ENCODE measurements at places on chromosomes 11 and 22.

GRCh38 chr11:13685461-13686108, 17.1 kb downstream of the FAR1 start:
- no peak for DNase-seq

DNA sequence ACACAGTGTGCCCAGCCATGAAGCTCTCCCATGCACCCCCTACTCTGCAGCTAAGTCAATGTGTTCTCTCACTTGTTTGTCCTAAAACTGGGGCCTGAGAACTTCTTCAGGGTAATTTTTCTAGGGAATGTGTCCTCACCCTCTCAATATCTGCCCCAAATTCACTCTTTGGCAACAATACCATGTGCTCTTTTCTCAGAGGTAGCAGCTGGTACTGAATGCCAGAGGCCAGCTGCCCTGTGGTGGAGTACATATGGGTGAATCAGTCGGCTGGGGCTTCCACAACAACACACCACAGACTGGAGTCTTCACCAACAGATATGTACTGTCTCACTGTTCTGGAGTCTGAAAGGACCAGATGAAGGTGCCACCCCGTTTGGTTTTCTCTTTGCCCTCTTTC, 97.7 kb upstream of the TOP3B start:
- DNase-seq: no peak

DNA sequence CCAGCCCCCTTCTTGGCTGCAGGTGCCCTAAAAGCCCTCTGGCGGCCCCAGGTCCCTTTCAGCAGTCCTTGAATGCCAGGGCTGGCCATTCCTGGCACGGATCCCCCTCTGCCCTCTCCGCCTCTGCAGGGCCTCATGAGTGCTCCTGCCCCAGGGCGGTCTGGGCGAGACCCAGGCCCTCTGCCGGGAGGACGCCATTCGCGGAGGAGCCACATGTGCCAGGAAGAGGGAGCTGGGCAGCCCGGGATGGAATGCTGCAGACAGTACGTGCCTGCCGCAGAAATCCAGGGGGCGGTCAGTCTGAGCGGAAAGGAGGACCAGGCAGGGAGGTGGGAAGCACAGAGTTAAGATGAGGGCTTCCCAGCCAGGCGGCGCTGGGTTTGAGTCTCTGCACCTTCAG, 2.8 kb downstream of the CABP7 start:
- no peak for DNase-seq

GRCh38 chr11:134398079-134398444, 14.0 kb downstream of the B3GAT1 start:
- peak; percentile 81 for DNase-seq

DNA sequence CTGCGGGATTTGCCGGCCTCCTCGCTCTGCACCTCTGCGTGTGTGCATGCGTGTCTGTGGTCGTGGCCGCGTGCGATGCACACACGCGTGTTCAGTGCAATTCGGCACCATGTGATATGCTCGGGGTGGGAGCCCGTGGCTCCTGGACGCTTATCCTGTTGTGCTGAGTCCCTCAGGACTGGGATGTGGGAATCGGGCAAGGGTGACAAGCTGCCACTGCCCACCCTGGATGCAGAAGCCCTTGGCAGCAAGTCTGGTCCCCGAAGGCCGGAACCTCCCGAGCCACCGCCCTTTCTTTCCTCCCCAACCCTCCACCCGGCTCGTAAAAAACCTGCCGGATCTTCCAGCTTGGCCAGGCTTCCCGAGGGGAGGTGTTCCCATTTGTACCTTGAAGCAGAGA, 128.2 kb downstream of the PHF21B start:
- no peak for DNase-seq

GRCh38 chr11:69002110-69002569, 10.9 kb downstream of the MRGPRF start:
- DNase-seq: no peak

- DNase-seq: no peak
Measured at GRCh38 chr11:67465189-67465510, 3.9 kb downstream of the TMEM134 start.

- no peak for DNase-seq
Measured at GRCh38 chr11:843818-844692, 1.4 kb downstream of the TSPAN4 start.

- no peak for DNase-seq
Measured at GRCh38 chr22:46115755-46116490, 34.4 kb upstream of the PPARA start.

DNA sequence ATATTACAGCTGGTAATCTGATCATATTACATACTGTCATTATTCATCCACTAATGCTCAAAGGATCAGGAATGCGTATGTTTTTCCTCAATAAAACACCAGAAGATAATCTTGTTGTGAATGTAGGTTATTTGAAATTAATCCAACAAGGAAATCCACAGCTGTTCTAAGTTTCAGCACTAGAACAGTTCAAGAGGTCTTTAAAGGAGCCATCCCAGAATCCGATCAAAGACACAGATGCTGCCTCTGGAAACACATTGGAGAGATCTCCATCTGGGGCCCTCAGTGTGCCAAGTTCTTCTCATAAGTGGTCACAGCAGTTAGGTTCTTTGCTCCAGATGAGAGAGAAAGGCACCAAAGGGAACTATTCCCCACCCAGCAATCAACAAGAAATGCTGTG, 1955.1 kb upstream of the RAG2 start:
- no peak for DNase-seq

- no peak for DNase-seq
Measured at GRCh38 chr11:80842246-80842645, 1401.4 kb upstream of the TENM4 start.

DNA sequence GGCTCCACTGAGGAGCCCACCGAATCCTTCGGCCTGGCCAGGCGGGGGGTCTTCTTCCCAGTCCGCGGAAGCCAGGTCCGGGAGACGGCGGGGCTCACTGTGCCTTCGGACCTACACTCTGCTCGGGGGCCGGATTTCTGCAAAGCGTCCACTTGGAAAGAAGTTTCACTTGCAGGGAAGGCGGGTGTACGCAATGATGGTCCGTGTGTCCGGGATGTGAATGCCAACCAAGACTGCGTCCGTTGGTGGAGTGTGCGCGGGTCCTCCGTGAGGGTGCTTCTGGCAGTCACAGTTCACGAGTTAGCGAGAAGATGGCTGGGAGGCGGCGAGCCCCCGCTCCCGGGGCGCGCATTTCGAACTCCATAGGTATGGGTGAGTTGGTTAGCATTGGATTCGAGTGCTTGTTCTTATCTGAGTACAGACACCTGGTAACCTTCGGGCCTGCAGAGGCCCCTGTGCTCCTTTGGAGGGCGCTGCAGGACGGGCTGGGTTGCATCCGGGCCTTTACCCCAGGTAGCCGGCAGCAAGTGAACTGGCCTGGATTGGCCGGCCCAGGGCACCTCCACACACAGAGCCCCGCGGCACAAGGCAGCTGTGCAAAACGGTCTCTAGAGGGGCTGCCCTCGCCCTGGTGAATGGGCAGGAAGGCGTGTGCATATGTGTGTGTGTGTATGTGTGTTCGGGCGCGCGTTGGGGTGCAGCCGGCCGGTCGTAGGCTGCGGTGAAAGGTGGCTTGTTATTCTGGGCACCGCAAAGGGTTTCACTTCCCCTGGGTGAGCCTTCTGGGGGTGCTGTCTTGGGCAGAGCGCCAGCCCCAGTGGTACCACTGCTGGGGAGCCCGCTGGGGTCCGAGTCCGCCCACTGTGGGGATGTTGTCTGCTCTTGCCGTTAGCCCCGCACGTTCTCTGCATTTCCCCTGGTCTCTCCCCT, 13.3 kb upstream of the CYP2R1 start:
- no peak for DNase-seq

- peak; percentile 44 for DNase-seq
Measured at GRCh38 chr11:126308271-126308671, 4.4 kb downstream of the DCPS start.

- DNase-seq: no peak
Measured at GRCh38 chr11:72589802-72590761, 84.1 kb downstream of the PDE2A start.

- no peak for DNase-seq
Measured at GRCh38 chr11:134604886-134605285, 192.8 kb upstream of the B3GAT1 start.

DNA sequence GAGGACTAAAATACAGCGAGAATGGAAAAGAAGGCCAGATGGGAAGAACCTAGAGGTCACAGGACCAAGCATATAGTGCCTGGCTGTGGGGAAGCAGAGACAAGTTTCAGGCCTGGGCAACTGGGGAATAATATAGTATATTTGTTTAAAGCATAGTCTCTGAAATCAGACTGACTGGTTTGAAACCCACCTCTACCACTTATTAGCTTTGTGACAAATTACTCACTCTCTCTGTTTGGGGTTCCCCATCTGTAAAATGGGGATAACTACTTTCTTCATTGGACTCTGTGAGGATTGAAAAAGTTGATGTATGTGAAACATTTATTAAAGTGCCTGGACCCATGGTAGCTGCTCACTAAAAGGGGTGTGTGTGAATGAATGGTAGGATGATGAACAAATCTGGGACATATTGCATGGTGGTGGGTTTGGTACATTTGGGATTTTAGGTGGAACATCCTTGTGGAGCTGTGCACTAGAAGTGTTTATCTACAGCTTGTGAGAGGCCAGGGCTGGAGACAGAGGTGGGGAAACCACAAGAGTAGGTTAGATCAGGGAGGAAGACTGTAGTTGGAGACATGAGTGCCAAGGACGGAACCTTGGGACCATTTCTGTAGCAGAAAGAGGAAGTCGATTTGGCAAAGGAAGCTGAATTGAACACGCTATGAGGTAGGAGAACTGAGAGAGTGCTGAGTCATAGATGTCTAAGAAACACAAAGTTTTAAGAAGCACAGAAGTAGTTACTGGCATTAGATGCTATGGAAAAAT, 52.6 kb downstream of the SWAP70 start:
- peak; percentile 44 for DNase-seq

DNA sequence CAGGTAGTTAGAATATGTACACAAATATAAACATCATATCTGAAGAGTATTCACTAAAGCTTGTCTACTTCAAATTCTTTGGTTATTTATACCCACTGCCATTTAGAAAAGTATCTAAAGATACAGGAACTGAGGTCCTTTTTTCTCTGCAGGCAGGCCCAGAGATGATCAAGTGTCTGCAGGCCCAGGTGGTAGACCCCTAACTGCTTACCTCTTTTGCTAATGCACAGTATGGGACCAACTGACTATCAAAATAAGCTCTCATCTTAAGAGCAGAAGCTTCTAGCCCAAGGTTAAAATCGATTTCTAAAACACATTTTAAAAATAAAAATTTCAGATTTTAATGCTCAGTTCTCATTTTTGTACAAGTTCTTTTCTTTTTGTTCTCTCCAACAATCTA, 81.5 kb downstream of the APOL5 start:
- DNase-seq: no peak

DNA sequence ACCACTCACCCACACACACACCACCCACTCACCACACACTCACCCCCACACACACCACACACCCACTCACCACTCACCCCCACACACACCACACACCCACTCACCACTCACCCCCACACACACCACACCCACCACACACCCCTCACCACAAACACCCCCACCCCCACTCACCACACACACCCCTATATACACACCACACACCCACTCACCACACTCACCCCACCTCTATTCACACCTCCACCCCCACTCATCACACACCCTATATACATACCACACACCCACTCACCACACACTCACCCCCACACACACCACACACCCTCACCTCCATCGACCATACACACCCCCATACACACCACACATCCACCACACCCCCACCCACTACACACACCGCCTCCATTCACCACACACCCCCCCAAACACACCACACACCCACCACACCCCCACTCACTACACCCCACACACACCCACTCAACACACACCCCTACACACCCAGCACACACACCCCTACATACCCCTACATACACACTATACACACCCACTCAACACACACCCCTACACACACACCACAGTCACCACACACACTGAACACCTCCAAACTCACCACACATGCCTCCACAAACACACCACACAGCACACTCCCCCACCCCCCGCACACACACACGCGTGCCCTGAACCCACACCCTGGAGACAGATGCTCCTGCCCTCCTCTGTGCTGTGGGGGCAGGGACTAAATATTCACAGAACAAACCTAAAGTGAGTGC, 19.0 kb upstream of the TTLL12 start:
- DNase-seq: no peak

DNA sequence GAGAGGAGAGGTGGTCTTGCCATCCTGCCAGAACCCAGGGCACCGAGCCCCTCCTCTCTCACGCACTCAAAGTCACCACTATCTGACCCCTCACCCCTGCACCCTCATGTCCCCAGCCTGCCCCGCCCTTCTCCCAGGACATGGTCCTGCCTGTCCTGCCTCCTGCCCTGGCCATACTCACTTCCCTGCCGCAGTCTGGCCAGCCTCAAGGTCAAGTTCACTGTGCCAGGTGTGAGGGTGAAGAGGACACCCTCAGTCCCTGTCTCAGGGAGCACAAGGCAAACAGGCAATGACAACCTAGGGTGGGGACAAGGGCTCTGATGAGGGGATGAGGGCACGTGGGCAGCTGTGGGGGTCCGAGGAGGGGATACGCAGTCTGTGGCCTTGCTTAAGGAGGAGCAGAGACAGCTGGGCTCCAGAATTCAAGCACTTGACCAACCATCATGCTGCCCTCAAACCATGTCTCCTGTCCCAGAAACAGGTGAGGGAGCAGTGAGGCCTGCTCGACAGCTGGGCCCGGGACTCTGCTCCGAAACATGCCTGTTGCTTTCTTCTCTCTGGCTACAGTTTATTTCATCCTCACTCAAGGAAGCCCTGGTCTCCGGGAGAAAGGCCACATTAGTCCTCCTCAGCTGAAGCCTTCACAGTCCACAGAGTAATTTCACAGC, 36.6 kb downstream of the PDGFB start:
- DNase-seq: no peak

DNA sequence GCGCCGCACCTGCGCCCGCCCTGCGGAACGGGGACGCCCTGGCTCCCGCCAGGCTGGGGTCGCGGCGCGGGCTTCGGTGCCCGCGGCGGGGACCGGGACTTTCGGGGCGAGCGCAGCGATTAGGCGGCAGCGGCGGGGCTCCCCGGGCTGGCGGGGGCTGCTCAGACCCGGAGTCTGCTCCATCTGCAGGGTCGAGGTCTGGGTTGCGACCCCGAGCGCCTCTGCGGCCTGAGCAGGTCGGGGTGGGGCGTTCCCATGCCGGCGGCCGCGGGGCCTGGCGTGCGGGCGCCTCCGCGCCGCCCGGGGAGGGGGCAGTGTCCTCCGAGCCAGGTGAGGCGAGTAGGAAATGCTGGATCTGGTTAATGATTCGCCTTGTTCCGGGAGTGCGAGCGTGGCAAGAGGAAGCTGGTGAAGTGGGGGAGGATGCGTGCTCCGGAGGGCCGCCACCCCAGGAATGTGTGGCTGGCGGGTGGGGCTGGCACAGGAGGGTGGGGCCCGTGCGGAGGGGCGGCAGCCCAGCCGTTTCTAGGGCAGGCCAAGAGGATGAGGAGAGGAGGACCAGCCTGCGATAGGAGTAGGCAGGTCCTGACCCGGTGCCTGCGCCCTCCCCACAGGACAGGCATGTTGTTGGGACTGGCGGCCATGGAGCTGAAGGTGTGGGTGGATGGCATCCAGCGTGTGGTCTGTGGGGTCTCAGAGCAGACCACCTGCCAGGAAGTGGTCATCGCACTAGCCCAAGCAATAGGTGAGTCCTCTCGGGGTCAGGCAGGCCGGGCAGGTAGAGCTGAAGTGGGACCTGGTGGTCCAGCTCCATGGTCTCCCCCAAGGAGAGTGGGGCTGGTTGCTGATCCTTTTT, 606 bp downstream of the RASSF7 start:
- no peak for DNase-seq

GRCh38 chr11:29395555-29396072, 621.2 kb downstream of the KCNA4 start:
- DNase-seq: no peak

GRCh38 chr11:57815476-57815875, 53.9 kb downstream of the CTNND1 start:
- no peak for DNase-seq

GRCh38 chr11:64531906-64532312, 59.1 kb upstream of the SLC22A12 start:
- DNase-seq: no peak

Data from midbrain (tissue), 1 donor.